ENCODE measurements at places on chromosomes 4 and X.

- no peak for DNase-seq
These were observed 2.6 kb upstream of the ARAF start for GRCh38 chrX:47558436-47558835.

GRCh38 chr4:173414456-173414855 is 15.5 kb upstream of the SCRG1 start:
- DNase-seq, result no peak

DNA sequence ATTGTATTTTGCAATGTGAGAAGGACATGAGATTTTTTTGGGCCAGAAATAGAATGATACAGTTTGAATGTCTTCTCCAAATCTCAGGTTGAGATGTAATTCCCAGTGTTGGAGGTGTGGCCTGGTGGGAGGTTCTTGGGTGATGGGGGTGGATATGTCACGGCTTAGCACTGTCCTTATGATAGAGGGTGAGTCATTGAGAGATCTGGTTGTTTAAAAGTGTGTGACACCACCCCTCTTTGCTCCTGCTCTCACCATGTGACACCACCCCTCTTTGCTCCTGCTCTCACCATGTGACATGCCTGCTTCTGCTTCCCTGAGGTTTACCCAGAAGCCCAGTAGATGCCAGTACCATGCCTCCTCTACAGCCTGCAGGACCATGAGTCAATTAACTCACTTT is 1226.9 kb downstream of the PCDH7 start:
- DNase-seq, result no peak

GRCh38 chrX:16702700-16703599 is 9.5 kb downstream of the CTPS2 start:
- peak; percentile 47 for DNase-seq

GRCh38 chr4:41339812-41340809 is 83.4 kb downstream of the UCHL1 start:
- DNase-seq, result peak; percentile 76

DNA sequence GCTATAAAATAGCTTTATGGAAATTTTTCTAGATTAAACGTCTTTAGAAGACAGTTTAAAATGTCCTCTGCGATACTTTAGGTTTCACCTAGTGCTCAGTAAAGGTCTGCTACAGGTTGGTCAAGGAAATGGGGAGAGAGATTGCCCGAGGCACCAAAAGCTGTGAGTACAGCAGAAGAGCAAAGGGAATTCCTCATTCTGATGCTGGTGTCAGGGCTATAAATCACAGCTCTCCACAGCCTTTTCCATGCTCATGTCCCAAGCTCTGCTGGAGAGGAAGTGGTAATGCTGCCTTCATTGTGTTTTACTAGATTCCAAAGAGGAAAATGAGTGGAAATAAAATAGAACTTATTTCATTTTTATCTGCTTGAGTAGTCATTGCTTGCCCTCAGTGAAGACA is 2060.4 kb downstream of the ARAP2 start:
- no peak for DNase-seq

DNA sequence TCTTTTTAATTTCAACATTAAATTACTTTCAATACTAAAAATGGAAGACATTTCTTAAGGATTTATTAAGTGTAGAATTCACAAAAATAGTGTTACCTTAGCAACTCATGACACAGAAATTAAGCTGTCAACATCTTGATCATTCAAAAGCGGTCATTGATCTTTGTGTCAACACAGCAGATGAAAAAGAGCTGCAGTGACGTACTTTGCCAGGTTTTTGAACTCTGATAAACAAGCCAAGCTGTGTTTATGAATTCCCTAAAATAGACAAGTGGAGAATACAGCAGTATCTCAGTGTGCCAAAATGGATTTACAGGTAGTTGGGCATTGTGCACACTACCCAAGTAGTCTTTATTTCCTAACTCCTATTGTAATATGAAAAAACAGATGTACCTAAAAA is 1141.8 kb upstream of the PCDH7 start:
- no peak for DNase-seq

DNA sequence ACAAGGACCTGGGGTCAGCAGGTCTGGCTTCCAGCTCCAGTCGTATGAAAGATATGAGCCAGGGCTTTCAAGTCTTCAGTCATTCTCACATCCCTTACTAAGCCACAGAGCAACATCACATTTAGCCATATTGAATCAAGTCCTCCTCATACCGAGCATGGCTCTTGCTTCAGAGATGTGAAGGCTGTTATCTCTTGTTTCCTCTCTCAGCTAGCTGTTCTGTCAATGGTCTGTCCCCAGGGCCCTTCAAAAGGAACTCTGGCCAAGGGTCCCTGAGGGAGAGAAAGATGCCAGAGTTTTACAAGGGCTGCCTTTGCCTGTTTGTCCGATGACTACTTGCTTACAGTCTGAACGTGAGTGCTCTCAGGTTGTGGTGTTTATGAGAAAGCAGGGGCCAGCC is 30.5 kb downstream of the DOCK11 start:
- DNase-seq, result no peak

DNA sequence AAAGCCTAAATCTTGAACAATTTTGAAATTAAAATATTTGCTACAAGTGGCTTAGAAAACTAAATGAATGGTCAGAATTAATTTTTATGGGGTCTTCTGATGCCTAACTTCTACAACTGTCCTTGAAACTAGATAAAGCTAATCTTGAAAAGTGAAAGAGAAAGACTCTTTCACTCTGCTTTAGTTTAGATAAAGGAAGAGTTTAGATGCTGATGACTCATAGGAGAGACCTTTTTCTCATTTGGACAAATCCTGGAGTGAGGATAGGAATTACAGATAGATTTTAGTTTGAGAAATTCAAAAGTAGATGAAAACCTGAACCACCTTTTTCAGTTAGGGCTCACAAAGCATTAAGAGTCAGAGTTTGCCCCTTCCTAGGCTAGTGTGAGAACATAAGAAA is 342.3 kb upstream of the GRID2 start:
- no peak for DNase-seq

GRCh38 chr4:101393256-101393655 is 45.9 kb upstream of the PPP3CA start:
- peak; percentile 70 for DNase-seq

Data from adrenal gland (tissue), 19 donors.